Sciatic nerve (tissue), 2 donors: ENCODE measurements at places on chromosomes 3 and 15.
A peak's percentile ranks its signal among the peaks of the same experiment; 100 is the strongest.

GRCh38 chr15:92922418-92923002 lies 22.4 kb downstream of the CHD2 start:
- DNase-seq = no peak

GRCh38 chr15:67832897-67833709 lies 6.7 kb downstream of the RNU6-1 start:
- peak; percentile 51 for DNase-seq

DNA sequence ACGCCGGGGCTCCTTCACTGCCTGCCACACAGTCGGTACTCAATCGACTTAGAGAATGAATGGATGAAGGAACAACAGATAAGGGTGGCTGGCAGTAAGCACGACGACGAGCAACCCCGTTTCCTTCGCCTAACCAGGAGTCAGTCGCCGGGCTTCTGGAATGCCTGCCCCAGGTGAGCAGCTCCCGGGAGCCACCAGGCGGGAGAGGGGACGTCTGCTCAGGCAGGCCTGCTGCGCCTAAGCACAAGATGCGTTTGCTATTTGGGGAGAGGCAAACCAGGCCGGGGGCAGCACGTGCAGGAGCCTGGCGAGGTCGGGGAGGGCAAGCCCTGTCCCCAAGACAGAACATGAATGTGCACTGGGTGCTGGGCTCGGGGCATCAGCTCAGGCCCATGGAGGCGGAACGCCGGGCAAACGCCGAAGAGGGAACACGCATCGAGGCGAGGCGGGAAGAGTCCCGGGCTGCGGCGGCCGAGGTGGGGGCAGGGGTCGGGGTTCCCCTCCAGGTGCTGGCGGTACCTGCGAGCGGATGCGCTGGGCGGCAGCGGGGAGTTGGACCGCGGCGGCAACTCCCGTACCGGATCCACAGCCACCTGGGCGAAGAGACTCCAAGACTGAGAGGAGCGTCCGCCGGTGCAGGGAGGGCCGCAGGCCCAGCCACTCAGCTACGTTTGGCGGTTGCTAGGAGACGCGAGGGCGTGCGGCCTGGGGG lies at the start of gene CFAP92:
TSS of gene CFAP92 (minus strand) at position 616 of the 712 bp plus-strand sequence. CDS start 772 bp downstream, outside the sequence.
- peak; percentile 89 for DNase-seq

- DNase-seq = no peak
Measured at GRCh38 chr15:28269097-28269496, 52.9 kb downstream of the HERC2 start.

DNA sequence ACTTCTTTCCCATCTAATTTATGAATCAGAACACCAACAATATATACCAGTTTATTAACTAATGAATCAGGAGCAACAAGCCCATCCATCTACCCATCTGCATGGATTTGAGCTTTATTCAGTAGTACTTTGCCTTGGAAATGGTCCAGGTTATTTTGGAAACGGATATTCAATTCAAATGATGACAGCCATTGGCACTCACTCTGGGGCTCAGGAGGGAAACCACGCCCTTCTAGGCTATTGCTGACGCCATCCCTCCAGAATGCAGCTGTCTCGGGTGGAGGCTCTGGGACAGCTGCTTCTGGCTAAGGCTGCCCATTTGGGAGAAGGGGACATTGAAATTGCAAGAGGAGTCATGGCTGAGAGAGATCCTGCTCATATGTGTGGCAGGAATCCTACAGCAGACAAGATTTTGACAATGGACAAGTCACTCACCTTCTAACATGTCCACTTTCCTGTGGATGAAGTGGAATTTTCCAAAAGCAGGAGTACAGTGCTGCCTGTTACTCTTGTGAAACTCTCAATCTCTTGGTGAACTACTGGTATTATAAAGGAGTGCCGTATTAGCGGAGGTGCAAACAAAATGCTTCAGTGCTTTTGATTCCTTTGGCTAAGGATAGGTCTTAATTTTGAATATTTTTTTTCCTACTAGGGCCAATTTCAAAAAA lies 29.3 kb upstream of the TRAK1 start:
- DNase-seq = no peak

DNA sequence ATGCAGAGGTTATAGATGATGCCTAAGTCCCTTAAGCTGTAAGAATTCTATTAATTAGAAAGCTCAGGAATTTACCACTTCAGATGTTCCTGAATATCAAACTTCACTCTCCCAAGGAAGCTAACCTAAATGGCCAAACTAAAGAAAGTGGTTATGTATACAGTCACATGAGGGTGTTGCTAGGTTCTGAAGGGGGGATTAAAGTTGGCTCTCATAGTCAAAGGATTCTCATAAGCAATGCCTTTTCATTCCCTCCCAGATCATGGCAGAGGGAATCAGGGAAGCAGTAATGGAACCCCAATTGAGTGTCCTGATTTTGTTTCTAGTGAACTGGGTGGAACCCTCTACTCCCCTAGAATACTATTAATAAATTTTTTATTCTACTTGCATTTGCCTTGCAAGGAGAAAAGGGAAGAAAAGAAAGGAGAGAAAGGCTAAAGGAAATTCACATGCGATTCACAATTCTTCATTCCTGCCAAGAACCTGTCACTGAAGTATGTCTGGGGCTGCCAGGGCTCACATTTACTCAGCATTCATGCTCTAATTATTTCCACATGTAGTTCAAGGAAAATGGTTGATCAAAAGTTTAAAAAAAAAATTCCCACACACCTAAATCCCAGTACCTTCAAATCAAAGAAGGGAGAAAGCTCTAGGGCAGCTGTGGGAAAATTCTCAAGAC lies 25.1 kb downstream of the FSTL1 start:
- DNase-seq = no peak

DNA sequence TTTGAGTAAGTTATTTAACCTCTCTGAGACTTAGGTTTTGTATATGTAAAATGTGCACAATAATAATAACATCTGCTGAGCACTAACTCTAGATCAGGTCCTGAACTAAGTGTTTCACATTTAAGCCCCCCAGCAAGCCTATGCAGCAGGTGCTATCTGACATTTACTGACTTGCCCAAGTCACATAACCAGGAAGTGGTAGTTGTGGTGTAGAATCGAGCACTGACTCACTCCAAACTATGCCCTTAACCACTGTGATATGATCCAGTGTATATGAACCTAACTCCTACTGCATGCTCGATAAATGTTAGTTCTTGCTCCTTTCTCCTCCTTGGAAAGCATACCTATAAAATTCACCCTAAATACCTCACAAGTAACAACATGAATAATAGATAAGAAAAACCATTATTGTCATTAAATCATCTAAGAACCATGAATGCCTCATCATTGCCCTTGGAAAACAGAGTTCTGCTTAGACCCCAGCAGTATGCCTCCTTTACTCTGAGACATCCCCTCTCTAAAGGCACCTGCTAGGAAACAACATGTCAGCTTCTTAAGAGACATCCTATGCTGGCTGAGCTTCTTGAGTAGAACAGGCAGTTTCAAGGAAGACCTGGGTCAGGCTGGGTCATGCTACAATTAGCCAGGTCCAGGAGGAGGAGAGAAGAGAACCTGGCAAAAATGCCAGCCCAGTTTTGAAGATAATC lies 3.0 kb upstream of the SHC4 start:
- DNase-seq = no peak

- DNase-seq = no peak
Measured at GRCh38 chr3:178847190-178847589, 224.4 kb downstream of the ZMAT3 start.

- DNase-seq = no peak
Measured at GRCh38 chr15:40349163-40349562, 1.7 kb upstream of the PHGR1 start.

DNA sequence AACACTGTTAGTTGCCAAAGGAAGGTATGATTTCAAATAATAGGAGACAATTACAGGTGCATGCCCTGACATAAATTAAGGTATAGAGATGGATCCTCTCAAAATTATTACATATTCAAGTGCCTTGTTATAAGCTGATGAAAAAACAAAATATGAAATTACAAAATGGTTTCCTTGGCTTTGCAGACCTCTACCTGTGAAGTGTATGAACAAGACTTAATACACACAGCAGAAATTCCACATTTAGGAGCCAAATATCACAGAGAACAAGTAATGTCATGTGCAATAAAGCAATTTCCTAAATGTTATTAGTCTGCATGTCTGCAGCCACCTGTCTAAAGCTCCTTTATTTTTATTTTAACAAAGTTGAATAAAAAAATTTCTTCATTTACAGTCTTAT lies 151.5 kb downstream of the ALCAM start:
- no peak for DNase-seq
